Activated CD8-positive, alpha-beta memory T cell treated with anti-CD3 and anti-CD28 coated beads for 48 hours (primary cell): ENCODE measurements at places on chromosomes 13 and 19.

GRCh38 chr19:49415102-49415809 lies 8.0 kb downstream of the PTH2 start:
- DNase-seq: no peak

- DNase-seq: no peak
Measured at GRCh38 chr19:41893899-41894298, 10.9 kb downstream of the ARHGEF1 start.

DNA sequence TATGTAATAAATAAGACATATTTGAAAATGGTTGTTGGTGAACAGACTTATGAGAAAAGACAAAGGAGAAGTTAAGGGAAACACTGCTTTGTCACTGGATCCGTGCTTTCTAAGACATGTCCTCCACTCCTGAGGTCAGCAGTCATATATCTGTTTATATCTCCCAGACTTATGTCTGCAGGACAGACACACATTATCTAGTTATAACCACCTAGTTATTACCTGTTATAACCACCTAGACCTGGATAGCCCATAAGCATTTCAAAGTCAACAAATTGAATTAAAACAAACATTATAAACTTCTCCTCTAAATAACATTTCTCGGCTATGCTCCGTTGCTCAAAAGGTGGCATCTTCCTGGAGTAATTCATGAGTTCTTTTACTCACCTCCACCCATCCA lies 96.4 kb downstream of the SPRY2 start:
- DNase-seq: no peak

GRCh38 chr13:46473806-46474205 lies 79.2 kb upstream of the LRCH1 start:
- no peak for DNase-seq

DNA sequence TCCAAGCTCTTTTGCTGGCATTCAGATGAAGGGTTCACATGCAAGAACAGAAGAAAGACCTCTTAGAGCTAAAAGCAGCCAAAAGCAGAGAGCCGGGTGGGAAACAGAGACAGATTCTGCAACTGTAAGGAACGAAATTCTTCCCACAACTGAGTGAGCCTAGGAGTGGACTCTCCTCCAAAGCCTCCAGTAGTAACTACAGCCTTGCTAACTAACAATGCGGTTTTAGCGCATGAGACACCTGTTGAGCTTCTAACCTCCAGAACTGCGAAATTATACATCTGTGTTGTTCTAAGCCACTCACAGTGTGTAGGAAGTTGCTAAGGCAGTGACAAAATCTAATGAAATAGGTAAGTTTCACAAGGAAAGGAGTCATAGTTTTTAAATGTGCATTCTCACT lies 98.1 kb upstream of the SLITRK1 start:
- DNase-seq: no peak

DNA sequence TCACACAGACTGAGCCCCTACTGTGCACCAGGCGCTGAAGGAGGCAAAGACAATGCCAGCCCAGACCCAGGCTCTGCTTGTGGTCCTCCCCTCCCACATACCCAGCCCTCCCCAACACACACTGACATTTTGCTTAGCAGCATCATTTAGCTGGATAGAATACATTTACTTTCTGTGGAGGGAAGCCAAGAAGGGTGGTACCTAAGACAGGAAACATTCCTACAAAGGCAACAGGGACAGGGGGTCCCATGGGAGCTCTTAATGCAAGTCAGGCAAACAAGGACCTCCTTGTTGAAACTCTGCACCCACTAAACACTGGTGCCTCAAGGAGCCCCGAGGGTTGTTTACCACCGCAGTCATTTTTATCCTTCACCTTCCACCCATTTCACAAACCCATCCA lies 77.0 kb upstream of the ZNF507 start:
- DNase-seq: no peak

- no peak for DNase-seq
Measured at GRCh38 chr19:5049561-5049960, 80.6 kb downstream of the KDM4B start.

GRCh38 chr19:2362046-2362969 lies 2.2 kb downstream of the TMPRSS9 start:
- DNase-seq: no peak

GRCh38 chr13:62305756-62306155 lies 890.1 kb upstream of the PCDH20 start:
- DNase-seq: no peak
